ENCODE measurements at places on chromosomes 11 and 22.

GRCh38 chr22:43777286-43777685 lies 34.8 kb downstream of the EFCAB6 start:
- DNase-seq, result peak; percentile 93

GRCh38 chr11:11390068-11390771 lies 37.2 kb upstream of the CSNK2A3 start:
- no peak for DNase-seq

DNA sequence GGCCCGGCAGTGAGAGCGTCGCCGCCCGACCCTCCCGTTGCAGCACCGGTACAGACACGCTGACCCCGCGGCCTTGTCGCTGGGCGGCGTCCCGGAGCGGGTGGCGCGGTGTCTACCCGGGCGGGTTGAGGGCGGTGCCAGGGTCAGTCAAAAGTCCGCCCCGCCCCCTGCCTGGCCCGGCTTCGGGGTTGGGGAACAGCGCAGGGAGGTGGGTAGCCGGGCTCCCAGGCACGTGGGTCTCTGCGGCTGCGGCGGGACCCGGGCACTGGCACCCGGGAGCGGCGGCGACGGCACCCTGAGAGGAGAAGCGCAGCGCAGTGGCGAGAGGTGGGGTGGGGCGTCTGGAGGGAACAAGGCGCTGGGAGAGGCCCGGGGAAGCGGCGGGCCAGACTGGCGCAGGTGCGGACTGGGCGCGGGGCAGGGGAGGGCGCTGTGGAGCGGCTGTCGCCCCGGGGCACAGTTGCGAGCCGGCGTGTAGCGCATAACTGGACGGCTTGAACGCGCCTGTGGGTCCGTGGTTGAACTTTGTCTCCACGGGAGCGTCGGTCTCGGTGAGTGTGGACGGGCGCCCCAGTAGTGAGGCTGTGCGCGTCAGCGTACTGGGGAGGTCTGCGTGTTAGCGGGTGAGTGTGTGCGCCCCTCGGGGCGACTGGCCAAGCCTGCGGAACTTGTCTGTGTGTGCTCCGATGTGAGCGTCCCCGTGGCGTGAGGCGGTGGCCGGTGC lies at the start of gene P2RY2:
TSS of gene P2RY2 (plus strand) at position 176 of the 724 bp plus-strand sequence. CDS start 15,879 bp downstream, outside the sequence.
- no peak for DNase-seq

- no peak for DNase-seq
These were observed 8.6 kb upstream of the OR51G1 start for GRCh38 chr11:4932751-4933150.

DNA sequence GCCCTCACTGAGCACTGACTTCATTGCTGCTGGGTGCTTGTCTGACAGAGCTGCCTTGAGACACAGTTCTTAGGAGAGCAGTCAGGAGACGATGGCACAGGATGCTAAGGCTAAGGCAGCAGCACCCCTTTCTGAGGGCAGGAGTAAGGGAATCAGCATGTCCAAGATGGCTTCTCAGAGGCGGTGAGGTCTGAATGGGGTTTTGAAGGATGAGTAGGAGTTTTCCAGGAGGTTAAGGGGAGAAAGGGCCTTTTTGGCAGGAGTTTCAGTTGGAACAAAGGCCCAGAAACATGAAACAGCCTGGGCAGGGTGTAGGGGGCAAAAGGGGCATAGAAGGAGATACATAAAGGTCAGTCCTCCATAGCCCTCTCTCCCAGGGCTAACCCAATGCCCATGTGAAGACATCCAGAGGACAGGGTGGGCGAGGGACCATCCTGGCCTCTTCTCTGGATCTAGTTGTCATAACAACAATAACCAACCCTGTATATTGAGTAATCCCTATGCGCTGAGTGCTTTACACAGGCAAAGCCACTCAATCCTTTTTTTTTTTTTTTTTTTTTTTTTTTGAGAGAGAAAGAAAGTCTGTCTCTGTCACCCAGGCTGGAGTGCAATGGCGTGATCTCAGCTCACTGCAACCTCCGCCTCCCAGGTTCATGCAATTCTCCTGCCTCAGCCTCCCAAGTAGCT lies 19.0 kb downstream of the CYTH4 start:
- peak; percentile 19 for DNase-seq

- no peak for DNase-seq
These were observed 812.2 kb downstream of the BRD1 start for GRCh38 chr22:49015459-49015858.

DNA sequence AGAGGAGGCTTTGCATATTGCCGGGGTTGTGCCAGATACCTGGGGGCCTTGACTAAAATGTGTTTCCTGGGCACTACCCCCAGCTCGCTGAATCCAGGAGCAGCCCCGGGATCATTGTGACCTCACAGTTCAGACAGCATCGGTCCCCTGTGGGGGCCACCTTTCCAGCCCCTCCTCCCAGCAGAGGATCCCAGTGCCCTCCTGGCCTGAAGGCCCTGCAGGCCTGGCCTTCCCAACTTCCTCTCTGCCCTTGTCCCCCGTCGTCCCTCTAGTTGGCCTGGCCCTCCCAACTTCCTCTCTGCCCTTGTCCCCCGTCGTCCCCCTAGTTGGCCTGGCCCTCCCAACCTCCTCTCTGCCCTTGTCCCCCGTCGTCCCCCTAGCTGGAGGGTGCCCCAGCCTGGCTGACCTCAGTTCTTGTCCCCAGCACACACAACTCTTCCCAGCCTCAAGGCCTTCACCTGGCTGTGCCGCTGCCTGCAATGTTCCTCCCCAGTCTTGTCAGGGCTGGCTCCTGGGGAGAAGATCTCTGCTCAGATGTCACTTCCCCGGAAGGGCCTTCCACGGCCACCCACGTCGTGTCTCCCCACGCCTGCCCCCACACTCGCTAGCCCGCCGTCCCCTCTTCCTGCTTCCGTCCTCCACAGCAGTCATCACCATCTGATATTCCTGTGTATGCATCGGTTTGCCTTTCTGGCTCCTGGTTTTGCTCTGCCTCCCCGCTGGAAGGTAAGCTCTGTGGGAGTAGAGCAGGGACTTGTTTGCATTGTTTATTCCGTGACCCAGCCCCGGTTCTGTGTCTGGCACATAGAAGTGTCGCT lies 12.6 kb upstream of the ANO1 start:
- no peak for DNase-seq

GRCh38 chr22:43953988-43954785 lies 1.1 kb upstream of the SAMM50 start:
- no peak for DNase-seq

- peak; percentile 85 for DNase-seq
These were observed 9.8 kb upstream of the TSSC4 start for GRCh38 chr11:2390725-2391151.

DNA sequence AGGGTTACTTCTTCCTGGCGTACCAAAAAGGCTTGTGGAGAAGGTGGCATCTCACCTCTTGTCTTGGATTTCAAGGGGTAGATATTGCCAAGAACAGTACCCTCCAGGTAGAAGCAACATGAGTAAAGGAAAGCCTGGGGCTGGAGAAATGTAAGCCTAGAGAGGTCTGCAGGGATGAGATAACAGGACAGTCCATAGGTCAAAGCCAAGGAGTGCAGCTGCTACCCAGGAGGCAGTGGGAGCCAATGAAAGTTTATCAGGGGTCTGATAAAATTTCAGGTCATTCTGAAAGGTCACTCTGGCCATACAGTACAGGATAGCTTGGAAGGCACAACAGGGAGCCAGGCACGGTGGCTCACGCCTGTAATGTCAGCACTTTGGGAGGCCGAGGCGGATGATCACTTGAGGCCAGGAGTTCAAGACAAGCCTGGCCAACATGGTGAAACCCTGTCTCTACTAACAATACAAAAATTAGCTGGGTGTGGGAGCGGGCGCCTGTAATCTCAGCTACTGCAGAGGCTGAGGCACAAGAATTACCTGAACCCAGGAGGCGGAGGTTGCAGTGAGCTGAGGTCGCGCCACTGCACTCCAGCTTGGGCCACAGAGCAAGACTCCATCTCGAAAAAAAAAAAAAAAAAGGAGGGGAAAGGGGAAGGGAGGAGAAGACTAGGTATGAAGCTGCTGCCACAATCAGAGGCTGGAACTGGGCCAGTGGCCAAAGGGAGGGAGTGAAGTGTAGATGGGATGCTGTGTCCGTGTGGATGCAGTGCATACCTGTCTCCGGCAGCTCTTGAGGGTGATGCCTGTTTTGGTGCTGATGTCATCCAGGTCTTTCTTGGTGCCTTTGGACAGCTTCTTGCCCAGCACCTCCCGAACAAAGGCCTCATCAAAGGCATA lies 1.2 kb downstream of the FIBP start:
- DNase-seq, result no peak

DNA sequence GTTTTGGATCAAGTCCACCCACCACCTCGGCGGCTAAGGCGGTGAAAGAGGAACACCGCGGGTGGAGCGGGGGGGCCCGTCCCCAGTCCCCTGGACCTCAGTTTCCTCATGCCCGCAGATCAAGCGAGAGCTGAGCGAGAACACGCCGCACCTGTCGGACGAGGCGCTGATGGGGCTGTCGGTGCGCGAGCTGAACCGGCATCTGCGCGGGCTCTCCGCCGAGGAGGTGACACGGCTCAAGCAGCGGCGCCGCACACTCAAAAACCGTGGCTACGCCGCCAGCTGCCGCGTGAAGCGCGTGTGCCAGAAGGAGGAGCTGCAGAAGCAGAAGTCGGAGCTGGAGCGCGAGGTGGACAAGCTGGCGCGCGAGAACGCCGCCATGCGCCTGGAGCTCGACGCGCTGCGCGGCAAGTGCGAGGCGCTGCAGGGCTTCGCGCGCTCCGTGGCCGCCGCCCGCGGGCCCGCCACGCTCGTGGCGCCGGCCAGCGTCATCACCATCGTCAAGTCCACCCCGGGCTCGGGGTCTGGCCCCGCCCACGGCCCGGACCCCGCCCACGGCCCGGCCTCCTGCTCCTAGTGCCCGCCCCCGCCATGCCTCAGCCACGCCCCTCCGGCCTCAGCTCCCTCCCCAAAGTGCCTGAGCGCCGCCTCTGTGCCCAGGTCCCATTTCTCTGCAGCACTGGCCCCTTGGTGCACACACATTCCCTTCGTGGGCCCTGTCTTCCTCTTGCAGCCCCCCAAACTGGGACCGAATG lies 12.7 kb downstream of the MAFF start:
- peak; percentile 65 for DNase-seq

- no peak for DNase-seq
These were observed 1333.3 kb downstream of the BRD1 start for GRCh38 chr22:48494256-48494967.

DNA sequence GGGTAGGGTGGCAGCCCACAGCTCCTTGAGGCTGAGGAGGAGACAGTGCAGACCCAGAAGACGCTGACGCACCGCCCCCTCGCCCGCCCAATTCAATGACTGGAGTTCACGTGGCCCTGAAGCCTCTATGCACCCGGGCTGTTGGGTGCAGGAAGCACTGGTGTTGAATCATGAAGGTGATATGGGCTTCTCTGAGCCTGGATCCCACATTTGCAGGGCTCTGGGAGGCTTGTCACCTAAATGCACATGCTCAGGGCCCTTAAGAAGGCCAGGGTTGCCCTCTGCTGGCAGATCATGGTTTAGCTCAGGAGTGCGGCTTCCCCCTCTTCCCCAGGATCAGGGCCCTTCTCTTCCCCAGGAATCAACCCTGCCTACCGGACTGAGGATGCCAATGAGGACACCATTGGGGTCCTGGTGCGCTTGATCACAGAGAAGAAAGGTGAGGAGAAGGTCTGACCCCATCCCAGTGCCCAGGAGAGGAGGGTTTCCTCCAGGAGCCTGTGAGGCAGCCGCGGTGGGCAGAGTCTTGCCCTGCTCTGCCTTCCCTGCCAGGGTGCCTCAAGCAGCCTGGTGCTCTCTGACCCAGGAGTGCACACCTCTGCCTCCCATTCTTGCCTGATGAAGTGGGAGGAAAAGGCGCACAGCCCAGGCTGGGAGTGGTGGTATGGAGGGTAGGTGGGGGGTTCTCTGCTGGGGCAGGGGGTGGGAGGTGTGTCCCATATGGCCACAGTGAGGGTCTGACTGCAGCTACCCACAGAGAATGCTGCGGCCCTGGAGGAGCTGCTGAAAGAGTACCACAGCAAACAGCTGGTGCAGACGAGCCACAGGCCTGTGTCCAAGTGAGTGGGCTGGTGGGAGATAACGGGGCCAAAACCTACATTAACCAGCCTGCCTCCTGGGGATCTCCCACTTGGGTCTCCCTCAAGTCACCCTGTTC lies 17.5 kb downstream of the RELT start:
- peak; percentile 82 for DNase-seq

DNA sequence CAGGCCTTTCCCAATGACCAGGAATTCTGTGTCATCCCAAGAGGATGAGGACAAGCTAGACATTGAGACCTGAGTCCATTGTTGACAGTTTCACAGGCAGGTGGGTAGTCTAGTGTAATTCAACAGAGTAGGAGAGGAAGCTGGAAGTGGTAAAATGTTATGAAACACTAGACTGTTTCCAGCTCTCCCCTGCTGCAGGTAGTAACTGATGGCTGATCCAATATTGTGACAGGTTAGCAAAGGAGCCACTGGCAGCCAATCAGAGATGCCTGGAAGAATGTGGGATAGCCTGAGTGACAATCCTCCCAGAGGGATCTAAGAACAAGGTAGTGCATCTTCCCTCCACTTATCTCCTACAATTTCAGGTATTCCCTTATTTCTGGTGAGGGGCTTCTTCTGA lies 10.6 kb upstream of the GDPD4 start:
- no peak for DNase-seq

DNA sequence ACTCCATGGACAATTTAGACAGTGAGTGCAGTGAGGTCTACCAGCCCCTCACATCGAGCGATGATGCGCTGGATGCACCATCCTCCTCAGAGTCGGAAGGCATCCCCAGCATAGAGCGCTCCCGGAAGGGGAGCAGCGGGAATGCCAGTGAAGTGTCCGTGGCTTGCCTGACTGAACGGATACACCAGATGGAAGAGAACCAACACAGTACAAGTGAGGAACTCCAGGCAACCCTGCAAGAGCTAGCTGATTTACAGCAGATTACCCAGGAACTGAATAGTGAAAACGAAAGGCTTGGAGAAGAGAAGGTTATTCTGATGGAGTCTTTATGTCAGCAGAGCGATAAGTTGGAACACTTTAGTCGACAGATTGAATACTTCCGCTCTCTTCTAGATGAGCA lies 51.4 kb downstream of the SPECC1L start:
- DNase-seq, result no peak

DNA sequence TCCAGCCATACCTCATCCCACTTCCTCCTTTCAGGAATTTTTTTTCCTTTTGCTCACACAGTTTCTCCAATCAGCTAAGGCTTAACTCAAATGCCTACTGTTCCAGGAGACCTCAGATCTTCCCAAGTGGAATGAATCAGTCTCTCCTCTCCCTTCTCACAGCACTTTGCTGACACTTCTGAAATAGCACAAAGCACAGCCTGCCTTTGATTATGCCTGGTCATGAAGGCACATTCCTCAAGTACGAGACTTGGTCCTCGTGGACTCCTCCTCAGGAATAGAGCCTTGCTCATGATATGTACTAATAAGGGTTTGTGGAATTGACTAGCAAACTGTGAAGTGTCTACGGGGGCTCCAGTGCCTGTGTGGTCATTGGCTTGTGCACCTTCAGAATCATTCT lies 176.7 kb upstream of the TENM4 start:
- no peak for DNase-seq
